ENCODE measurements at places on chromosomes 2 and 18.
A peak's percentile ranks its signal among the peaks of the same experiment; 100 is the strongest.

DNA sequence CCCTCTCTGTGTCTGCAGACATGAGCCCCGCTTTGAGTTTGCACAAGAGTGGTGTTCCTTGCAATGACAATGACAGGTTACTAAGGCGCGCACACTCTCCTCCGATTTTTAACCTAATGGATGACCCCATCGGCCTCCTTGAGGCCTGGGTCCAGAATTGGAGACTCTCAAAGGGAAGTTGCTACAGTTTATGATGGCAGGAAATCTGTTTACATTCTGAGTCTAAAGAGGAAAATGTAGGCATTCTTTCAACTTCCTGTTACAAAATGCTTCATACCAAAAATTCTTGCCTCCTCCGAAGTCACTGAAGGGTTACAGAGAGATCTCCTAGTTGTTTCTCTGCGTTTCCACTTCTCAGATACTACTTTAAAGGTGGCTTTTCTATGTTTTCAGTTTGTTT is 225.3 kb upstream of the AGAP1 start:
- no peak for DNase-seq

DNA sequence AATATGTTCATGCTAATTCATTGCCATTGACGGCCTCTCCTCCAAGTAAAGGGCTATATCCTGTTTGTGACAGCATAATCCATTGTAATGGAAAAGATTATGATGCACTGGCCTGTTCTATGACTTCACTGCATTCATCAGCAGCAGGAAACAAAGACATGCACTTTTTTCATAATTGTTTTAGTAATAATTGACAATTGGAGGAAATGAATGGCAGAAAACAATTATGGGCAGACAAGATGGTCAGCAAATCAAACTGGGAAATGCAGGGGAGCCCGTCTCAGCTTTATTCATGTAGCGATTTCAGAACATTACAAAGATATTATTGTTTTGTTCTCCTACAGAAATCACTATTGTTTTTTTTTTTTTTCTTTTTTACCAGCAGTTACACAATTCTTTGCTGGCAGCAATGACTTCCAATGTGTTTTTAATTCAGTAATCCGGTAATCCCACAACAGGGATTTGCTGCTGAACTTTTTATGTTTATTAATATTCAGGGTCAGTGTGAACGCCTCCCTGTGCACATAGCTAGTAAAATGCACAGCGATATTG is 33.8 kb upstream of the RASGRP3 start:
- DNase-seq, result peak; percentile 33

DNA sequence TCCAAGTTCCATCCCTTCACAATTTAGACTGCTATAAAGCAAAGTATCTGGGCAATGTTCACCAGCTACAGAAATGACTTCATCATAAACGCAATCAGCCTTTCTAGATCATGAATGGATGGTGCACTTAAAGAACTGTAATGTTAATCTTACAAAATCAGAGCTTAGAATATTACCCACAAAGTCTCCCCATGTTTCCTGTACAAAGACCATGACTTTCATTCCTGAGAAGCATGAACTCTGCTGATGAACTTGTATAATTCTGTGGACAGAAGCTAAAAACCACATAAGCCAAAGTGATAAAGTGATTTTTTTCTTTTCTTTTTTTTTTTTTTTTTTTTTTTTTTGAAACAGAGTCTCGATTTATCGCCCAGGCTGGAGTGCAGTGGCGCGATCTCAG is 53.3 kb downstream of the C1D start:
- DNase-seq, result no peak

DNA sequence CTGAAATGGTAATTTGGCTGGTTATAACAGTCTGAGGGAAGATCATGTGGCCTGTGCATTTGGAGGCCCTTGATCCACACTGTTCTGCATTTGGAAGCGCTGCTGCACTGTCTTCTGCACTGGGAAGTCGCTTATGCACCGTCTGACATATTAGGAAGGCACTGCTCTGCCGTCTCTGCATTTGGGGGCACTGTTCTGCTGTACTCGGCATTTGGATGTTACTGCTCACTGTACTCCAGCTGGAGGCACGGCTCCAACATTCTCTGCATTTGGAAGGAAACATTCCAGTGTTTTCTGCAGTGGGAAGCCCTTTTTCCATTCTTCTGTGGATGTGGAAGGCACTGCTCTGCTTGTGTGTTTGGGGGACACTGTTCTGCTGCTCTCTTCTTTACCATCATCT is 9.6 kb upstream of the PROM2 start:
- no peak for DNase-seq

DNA sequence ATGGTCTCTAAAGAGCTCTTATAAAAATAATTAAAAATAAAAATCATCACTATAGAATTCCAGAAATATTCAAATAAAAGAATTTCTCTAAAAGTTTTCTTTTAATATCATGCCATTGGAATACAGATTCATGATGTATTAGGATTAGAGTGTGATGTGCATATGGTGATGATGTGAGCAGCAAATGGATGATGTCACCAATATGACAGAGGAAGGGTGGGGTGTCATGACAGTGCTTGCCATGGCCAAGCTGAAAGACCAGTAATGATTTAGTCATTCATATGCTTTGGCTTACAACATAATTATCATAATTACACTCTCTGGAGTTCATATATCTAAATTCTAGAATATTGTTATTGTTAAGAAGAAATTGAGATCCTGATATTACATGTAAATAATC is 27.4 kb upstream of the TTC32 start:
- DNase-seq, result no peak

DNA sequence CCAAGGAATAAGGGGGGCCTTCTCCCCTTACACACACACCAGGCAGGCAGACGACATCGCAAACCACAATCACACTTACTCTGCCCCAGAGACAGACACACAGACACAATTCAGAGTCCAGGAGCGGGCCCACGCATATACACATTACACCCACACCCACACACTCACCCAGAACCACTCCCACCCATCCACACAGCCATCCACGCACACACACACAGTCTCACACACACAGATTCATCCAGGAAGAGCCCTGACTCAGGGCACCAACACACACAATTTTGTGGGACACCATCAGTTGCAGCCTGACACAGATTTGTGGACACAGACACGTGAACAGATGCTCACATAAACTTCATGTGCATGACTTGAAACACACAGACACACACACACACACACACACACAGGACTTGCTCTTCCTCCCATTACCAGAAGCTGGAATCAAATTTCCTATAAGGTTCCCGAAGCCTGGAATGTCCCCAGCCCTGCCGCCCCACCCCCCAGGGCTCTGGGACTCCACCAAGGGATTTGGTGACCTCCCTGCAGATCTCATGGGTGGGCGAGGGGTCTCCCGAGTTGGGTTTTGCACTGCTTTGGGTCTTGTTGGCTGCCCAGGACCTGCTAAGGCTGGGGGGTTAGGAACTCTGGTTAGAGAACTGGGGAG is 23.5 kb downstream of the TNS1 start:
- DNase-seq, result peak; percentile 74

DNA sequence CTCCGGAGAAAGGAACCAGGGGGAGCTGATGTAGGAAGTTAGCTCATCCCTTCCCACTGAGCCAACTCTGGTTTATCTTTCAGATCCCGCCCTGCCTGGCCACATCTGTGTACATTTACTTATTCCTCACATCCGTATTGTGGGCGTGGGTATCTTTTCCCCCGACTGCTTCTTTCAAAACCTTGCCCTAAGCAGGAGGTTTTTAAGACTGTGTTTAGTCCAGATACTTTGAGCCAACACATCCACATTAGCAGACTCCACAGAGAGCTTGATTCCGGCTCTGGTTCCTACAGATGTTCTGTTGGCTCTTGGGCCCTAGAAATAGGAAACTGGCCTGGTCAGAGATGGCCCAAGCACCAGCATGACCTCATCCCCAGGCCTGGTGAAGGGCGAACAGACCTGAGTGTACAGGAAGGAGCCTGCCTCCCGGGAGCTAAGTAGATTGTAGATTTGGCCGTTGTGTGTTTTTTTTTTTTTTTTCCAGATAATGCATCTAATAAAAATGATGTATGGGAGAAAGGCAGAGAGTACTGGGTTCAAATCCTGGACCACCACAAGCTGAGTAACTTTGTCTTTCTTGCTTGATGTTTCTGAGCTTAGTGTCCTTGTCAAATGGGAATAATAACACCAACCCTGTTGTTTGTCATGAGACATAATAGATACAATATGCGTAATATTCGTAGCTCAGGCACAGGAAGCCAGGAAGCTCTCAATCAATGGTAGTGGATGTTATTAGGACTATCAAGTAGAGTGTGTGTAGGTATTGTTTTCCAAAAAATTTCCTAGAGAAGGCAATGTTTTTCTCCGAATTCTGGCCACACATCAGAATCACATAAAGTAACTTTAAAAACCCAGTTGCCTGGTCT is 92.3 kb downstream of the PRKCE start:
- DNase-seq, result peak; percentile 56

DNA sequence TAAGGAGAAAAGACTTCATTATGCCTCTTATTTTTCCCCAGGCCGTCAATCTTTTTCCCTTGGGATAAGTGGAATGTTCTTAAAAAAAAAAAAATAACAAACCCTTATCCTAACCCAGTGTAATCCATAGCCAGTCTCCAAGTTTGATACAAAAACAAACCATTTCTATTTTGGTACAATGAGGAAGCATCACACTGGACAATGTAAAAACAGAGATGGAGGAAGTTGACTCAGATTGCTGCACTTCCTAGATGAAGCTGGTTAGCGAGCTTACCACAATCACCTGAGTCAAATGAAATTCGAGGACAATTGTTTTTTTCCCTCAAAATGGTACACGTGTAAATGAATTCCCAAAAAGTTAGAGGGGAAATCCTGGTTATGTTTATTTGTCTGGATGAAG is 259.7 kb downstream of the TCF4 start:
- DNase-seq, result no peak

DNA sequence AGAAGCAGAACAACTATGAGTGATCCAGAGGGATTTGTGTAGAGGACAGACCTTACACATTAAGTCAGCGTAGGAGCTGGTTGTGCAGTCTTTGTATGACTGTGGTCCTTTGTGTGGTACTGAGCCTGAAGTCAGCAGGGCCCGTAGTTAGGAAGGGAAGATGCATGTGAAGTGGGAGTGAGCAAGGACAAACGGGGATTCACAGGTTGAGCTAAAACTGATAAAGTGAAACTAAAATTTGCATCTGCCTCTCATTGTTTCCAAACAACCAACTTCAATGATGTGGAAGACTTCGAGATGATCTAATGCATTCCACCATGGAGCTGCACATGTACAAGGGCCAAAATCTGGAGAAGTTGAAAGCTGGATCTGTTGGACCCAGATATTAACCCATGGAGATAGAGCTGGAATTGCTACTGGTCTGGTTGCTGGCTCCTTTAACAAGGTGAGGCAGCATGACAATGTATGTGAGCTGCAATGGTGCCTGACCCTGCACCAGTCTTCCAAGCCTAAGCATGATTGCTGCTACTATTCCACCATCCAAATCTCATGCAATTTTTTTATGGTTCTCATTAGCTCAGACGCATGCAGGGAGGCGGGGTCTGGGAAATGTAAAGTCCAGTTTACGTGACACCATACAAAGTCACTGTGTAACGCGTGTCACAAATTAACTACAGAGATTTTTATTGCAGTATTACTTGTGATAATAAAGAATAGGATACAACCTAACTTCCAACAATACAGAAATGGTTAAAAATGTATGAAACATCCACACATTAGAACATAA is 12.1 kb upstream of the CYBRD1 start:
- no peak for DNase-seq

GRCh38 chr18:50819027-50819727 is 639 bp downstream of the MRO start:
- DNase-seq, result no peak

DNA sequence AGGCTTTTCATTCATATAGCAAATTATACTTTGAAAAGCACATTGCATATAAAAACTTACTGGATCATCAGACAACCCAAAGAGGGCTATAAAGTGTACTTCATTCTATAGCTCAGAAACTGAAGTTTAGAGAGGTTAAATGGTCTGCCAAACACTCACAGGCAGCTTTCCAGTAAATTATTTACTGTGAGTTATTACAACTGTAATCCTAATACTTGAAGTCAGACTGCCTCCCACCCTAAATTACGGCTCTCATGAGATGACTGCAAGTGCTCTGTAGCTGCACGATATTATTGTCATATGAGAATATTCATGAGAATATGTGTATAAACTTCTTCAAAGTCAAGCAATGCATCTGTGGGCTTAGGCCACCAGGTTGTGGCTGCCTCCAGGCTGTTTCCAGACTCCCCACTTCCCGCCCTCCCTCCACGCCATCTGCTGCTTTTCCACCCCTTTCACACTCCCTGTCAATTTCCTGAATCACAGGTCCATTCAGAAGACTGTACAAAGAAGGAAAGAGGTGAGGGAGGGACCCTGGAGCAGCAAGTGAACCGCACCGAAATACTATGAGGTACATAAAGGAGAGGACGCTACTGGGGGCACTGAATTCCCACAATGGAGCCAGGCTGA is 111.1 kb upstream of the SPOPL start:
- peak; percentile 77 for DNase-seq

DNA sequence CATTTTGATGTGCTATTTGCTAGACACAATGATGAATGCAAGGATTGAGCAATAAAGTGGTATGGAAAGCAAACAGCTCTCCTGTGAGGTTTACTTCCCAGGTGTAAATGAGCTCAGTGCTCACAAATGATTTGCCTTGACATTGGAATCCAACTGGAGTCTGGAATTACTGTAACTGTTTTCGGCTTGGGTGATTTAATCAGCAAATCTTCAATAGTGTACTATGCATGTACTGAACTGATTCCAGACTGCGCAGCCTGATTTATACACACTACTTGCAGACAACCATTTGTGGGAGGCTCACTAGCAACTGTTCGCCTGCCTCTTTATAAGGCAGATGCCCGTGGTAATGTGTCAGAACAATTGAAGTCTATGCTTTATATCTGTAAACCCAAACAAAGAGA is 27.9 kb upstream of the SOX11 start:
- peak; percentile 56 for DNase-seq

DNA sequence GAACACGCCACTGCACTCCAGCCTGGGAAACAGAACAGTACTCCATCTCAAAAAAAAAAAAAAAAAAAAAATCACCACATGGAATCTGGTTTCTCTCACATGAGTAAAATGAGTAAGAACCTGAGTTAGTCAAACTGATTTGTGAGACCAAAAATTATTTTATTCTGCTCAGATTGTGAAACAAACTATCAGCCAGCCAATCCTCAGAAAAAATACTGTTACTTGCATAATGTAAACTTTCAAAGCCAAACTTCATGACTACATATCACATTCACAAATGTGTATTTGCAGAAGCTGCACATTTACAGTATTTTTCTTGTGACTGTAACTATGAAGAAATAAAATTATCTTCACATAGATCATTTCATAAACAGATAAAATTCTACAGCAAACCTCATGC is 23.2 kb downstream of the SUMO1 start:
- DNase-seq, result no peak

- peak; percentile 3 for DNase-seq
These were observed 86.9 kb downstream of the FAM117B start for GRCh38 chr2:202721621-202722020.

GRCh38 chr2:119366161-119366648 is 429 bp downstream of the C2orf76 start:
- DNase-seq, result no peak

DNA sequence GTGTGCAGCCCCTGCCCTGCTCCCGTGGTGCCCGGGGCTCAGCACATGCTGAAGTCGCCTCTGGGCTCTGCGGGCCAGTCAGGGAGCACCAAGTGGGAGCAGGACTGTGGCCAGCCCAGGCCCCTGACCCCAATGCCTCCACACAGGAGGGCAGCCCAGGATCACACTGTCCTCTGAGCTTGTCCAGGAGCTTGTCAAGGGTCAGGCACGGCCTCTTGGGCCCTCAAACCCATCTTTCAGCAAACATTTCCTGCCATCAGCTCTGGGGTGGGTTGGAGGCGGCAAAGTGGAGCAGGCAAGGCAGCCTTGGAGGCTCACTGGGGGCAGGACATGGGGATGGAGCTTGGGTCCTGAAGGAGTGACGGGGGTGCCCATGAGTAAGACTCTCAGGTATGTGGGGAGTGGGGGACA is 10.3 kb downstream of the SNED1 start:
- DNase-seq, result no peak
